ENCODE measurements at places on chromosomes 13 and 19. TPM values are rescaled to one million over a fixed set of nuclear protein-coding genes. Genes with fewer than 3 reads are reported as not detected.

GRCh38 chr13:54647275-54647674 is 1618.7 kb downstream of the OLFM4 start:
- no peak for DNase-seq

HSPB6 gene
- total RNA-seq: 9.1 TPM

DNA sequence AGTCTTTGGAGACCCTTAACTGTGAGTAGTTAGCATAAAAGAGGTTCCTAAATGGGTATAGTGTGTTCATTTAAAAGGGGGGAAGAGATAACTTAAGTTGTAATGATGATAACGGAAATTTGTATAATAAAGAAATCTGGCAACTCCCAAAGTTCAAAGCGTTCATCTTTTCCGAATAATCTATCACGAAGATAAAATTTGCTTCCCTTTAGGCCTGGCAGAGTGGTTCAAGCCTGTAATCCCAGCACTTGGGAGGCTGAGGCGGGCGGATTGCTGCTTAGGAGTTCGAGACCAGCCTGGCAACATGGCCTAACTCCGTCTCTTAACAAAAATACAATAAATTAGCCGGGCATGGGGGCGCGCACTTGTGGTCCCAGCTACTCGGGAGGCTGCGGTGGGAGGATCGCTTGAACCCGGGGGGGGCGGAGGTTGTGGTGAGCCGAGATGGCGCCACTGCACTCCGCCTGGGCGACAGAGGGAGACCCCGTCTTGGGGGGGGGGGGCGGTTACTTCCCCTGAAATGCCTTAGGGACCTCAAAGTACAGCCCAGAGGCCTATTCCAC is 934 bp downstream of the N4BP2L2 start:
- no peak for DNase-seq

LGALS7 gene
- total RNA-seq: not detected

DNA sequence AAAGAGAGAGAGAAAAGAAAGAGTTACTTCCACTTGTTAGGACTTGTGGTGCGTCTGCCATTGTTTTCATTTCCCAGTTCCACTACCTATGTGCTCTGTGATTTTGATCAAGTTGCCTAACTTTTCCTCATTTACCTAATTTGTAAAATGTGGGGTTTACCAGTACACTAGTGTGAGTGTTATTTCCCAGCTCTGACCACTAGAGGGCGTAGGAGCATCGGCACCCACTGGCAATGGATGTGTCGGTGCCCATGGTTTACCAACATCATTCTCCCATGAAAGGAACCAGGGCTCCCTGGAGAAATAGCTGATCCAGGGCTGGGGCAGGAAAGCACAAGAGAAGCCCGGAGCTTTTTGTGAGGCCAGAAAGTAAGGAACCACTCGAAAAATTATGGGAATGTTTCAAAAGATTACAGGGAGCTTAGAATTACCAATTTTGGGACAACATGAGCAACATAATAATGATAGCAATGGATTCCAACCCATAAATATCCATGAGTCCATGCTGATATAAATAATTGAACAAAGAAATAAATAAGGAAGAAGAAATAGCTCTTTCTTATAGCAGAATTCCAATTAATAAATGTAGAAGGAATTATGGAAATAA is 15.1 kb upstream of the CEACAM4 start:
- peak; percentile 94 for DNase-seq

DNA sequence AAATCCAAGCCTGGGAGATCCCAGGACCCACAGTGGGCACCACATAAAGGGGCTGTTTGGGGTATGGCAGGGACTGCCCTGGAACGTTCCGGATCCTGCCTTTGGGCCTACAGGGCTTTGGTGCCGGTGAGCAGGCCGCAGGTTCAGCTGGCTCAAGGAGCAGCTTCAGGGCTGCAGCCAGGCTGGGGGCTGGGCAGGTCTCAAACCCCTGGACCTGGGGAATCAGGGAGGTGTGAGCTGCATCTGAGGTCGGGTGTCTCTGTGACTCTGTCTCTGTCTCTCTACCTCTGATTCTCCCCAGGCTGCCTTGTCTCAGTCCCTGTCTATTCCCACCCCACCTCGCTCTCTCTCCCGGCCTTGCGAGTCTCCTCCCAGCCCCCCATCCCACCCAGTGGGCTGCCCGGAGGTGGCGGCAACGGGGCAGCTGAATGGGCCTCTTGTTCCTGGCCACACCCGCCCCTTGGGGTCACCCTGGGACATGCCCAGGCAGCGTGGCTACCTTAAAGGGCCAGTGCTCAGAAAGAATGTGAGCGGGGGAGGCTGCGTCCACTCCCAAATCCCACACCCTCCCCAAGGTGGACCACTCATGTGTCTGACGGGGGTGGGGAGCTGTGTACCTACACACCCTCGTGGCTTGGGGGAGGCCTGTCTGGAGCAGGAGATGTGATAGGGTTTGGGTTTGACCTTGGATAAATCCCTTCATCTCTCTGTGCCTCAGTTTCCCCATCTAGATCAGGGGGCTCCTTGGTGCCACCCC is 31.1 kb downstream of the NFIC start:
- peak; percentile 87 for DNase-seq

GYS1 gene
- 25.6 TPM for total RNA-seq

ZNF878 gene
- 0.29 TPM for total RNA-seq

Measured in osteoblast (primary cell).